ENCODE measurements at places on chromosomes 1 and 21.

DNA sequence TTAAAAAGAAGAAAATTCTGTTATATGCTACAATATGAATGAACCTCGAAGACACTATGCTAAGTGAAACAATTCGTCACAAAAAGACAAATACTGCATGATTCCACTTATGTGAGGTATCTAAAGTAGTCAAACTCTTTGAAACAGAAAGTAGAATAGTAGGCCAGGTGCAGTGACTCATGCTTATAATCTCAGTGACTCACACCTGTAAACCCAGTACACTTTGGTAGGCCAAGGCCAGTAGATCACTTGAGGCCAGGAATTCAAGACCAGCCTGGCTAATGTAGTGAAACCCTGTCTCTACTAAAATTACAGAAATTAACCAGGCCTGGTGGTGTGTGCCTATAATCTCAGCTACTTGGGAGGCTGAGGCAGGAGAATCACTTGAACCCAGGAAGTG, 25.7 kb downstream of the EPHA10 start:
- no peak for DNase-seq

DNA sequence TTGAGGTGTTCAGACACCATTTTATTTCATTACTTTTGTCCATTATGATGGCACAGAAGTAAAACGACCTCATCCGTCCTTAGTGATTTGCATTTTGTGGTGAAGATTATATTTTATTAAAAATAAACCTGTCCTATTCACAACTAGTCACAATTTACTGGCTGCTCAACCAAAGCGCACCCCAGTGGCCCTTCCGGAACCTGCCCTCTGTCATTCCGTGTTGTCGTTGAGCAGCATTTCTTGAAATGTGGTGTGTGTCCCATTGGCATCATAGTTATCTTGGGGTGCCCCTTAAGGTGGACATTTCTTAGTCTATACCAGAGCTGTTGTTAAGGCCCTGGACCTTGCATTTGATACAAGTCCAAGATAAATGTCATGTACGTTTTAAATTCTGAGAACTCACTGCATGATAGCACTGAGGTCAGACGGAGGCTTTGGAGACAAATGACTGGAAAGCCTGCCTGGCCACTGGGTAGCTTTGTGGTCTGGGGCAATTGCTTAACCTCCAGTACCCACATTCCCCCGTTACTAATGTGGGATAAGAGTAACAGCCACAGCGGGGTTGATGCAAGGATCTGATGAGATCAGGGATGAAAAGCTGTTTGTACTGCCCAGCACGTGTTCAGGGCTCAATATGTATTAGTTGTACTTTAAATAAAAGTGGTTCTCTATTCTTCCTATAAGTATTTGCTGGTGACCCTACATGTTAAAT, 36.2 kb downstream of the BACH1 start:
- DNase-seq = no peak

DNA sequence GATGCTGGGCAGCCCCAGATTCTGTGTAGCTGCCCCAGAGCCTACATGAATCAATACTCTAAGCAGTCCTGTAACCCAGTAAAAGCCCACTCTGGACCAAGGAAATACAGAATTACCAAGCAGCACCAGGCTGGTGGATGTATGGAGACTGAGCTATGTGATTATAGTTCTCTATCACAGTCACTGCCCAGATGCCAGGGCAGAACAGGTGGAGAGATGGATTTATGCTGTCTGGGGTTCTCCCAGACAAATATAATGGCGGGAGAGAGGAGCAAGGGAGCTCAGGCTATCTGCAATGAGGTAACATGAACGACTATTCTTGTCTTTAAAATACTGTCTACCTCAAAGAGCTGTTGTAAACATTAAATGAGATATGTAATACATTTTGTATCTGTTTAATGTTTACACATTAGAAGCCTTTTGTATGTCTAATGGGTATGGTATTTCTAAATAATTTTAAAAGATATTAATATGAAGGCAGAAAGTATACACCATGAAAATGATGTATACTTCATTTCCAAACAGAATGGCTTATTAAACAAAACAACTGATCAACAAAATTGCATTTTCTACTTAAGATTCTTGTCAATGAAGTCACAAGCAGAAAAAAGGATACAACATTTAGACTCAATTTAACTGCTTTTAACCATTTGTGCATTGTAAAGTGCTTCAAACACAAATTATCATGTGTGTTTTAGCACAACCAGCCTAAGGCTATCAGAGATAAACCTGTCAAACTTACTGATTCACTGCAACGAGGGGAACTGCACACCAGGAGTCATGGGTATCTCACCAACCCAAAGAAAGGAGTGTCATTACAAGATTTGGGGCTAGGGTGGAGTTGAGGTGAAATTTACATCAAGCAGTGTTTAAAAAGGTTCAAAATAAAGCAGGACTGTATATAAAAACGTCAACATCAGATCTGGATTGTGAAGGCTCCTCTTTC, 3.0 kb downstream of the SDE2 start:
- no peak for DNase-seq

GRCh38 chr1:203323587-203323986, 18.3 kb downstream of the BTG2 start:
- DNase-seq = no peak

DNA sequence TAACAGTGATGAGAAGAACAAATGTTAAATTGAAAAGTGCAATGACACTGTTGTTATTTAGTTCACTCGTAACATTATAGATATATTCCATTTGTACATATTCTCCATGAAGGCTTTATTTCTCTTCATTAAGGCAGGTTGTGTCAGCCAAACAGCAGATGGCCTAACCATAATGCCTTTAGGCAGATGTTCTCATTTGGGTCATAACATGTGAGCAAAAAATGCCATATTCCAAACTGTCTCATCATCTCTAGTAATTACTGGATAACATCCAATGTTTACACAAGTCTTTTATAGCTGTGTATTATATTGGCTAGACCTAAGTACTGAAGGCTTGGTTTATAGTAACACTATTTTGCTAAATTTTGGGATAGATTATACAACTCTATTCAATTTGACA, 87.2 kb upstream of the CHODL start:
- DNase-seq = no peak

Measured in effector memory CD8-positive, alpha-beta T cell (primary cell).